ENCODE measurements at places on chromosomes 13 and 19.

- DNase-seq: peak; percentile 10
Measured at GRCh38 chr13:78121459-78122348, 203.1 kb upstream of the EDNRB start.

DNA sequence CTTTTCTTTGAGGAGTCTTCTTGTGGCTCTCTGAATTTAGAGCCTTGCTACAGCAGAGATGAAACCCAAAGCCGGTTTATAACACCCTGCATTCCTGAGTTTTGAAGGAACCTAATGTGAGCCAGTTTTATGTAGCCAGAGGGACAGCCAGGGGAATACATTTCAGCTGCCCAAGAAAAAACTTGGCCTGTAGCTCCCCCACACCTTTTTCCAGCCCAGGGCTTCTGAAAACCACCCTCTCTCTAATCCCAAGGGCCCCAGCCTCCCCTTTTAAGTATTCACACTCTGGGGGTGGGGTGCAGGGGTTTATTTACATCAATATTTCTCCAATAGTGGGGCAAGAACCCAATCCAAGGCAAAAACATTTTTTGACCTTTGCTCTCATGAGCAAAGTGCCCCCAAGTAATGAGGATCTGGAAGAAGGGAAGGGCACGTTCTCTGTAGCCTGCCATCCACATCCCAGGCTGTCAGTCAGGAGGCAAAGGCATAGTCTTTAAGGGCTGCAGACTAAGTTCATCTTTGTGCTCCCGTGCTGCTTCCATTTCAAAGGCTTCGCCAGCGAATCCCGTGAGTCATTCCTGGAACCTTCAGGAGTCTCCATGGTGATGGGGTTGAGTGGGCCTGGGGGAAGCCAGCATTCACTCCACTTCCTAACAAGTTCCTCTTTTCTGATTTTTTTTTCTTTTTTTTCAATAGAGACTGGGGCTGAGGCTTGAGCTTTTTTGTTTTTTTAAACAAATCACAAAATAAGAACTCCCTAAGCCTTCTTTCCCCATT lies 33.2 kb upstream of the MEDAG start:
- no peak for DNase-seq

- no peak for DNase-seq
Measured at GRCh38 chr13:43431290-43431716, 355.5 kb downstream of the ENOX1 start.

GRCh38 chr19:58218899-58219298 lies 9.8 kb upstream of the ZNF544 start:
- no peak for DNase-seq

- DNase-seq: peak; percentile 71
Measured at GRCh38 chr19:18349524-18350128, 9.2 kb downstream of the PGPEP1 start.

GRCh38 chr19:54518844-54519243 lies 16.2 kb downstream of the LAIR2 start:
- DNase-seq: no peak

DNA sequence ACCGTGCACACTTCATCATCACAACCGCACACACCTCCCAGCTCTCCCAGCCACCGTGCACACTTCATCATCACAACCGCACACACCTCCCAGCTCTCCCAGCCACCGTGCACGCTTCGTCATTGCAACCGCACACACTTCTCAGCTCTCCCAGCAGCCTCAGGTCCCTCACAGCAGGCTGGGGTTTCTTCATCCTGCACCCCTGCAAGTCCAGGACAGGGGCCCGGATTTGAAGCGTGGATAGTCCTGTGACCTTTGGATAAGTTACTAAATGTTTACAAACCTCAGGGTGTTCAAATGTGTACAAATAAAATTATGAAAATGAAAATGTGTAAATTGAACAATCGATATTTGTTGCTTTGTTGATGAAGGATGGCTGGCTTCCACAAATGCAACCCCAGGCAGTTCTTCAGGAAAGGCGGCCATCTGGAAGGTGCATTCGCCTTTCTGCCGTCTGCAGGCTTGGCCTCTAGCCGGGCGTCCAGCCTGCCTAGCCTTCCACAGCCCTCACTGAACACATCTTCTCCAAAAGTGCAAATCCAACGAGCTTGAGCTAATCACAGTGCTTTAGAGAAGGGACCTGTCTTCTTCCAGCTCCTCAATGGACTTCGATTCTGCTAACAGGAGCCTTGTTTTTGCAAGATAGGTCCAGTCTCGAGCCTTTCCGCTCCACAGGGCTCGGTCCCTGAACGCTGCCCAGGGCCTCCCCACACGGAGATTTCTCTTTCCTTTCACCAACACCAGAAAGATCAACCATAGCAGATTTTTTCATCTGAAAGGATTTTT lies 74.2 kb downstream of the SPACA7 start:
- no peak for DNase-seq

DNA sequence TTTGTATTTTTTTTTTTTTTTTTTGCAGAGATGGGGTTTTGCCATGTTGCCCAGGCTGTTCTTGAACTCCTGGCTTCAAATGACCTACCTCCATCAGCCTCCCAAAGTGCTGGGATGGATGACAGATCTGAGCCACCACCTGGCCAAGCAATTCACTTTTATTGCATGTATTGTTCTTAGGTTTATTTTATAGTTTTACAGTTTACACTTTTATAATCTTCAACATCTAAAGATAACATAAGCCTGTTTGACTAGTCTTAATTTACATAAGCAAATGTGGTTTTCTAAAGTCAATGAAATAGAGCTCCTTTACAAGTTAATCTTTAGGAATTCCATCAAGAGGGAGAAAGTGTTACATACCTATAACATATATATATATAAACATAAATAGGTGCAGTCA lies 9.5 kb upstream of the MPV17L2 start:
- DNase-seq: no peak

GRCh38 chr13:59744747-59745391 lies 418.9 kb downstream of the DIAPH3 start:
- DNase-seq: no peak

GRCh38 chr13:45615501-45616101 lies at the start of gene ERICH6B:
Gene ERICH6B, minus strand, starts transcription at chr13:45615739. Its CDS starts 18,734 bp downstream, at chr13:45597005.
- DNase-seq: no peak

DNA sequence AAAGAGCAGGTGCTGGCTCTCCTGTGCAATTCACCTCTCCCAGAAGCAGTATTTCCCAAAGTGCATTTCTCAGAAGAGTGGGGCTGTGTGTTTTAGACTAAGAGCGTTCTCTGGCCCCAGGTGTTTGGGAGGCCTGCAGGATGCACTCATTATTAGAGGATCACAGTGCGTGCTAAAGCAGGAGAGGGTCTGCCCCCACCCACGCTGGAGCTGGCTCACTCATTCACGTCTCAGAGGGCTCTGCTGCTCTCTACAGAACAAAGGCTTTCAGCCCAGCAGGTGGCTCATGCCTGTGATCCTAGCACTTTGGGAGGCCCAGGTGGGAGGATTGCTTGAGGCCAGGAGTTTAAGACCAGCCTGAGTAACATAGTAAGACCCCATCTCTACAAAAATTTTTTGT lies 756.7 kb downstream of the UQCRFS1 start:
- no peak for DNase-seq

DNA sequence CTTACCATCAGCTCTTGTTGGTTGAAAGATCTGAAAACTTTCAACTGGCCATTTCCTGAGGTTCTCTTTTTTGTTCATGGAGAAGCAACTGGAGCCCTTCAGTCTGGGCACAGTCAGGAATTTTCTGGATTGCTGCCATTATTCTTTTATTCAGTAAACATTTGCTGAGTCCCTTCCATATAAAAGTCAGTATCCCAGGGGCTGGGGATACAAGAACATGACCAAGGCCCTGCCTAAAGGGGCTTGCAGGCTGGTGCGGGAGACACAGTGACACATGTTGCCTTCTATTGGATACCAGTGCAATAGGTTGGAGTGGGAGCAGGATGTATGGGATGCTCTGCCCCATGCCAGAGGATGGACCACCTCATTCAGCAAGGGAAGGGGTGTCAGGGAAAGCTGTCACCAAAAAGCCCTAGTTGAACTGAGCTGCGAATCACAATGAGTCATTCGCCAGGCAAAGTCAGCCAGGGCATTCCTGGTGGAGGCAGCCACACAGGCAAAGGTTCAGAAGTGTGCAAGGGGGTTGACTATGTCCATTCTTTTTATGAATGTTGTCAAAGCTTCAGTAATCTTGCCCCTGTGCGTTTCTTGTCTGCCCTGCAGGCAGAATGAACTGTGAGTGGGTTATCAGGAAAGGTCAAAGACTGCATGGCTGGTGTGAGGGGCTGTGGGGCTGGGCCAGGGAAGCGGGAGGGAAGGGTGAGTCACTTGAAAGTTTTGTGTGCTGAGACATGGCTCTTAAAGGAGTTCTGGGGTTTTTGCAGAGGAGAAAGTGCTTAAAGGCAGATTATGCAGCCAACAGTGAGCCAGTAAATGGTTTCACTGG lies 395.9 kb downstream of the KCNRG start:
- peak; percentile 18 for DNase-seq

DNA sequence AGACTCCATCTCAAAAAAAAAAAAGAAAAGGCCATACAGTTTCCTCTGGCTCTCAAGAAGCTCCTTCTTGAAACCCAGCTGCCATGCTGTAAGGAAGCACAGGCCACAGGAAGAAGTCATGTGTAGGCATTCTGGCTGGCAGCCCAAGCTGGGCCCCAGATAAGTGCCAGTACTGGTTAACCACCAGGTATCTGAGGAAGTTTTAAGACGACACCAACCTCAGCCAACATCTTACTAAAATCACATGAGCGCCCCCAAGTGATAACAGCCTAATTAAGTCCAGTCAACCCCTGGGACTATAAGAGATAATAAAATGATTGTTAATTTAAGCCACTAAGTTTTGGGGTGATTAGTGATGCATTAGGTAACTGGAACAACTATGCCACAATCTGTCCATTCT lies 27.4 kb upstream of the AKT2 start:
- DNase-seq: no peak

GRCh38 chr19:29559743-29560142 lies 33.9 kb downstream of the VSTM2B start:
- no peak for DNase-seq

- no peak for DNase-seq
Measured at GRCh38 chr13:26412263-26412662, 145.2 kb upstream of the WASF3 start.

DNA sequence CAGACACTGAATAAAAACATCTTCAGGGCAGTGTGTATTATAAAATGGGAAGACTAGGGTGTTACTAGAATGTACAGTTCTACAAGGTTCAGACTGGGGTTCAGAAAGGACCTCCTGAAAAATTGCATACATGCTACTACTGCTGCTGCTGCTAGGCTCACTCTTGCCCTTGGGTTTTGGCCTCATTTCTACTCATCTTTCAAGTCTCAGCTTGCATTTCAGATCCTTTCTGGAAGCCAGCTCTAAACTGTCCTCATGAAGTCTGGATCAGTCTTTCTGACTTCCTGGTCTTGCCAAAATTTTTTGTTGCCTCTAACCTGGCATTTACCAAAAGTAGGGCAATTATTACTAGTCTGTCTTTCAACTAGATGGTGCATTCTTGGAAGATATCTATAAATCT lies 393.3 kb downstream of the DIAPH3 start:
- no peak for DNase-seq

GRCh38 chr19:1773184-1773583 lies 19.9 kb downstream of the ONECUT3 start:
- no peak for DNase-seq

DNA sequence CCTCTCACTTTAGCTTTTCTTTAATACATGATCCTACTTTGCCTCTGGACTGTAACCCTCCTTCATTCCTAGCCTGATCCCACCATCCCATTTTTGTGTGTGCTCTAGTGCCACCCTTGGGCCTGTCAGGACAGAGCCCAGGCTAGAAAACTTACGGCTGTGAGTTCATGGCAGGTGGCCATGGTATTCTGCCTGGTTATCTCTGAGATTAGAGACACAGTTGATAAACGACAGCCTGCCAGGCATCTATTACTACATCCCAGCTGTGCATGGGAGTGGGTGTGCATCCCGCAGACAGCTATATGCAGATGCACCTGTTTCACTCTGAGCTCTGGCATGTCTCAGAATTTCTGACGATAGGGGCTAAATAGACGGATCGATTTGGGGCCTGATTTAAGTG lies 110.9 kb downstream of the HS6ST3 start:
- no peak for DNase-seq

DNA sequence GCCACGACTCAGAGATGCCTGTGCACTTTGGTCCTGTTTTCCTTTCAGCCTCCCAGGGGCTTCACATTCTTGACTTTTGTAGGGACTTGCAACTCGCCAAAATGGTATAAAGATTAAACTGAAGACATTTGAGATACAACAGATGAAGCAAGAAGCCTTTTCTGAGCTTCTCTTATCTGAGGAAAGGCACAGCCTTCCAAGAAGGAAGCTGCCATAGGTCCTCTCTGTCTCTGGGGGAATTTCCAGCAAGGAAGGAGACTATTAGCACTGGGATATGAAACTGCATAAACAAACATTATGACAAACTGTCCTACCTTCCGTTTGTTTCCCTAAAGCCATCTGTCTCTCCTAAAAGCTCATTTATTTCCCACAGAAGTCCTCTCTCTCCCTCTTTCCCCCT lies 39.3 kb downstream of the TGDS start:
- DNase-seq: no peak

- no peak for DNase-seq
Measured at GRCh38 chr19:1745589-1746031, 7.7 kb upstream of the ONECUT3 start.

DNA sequence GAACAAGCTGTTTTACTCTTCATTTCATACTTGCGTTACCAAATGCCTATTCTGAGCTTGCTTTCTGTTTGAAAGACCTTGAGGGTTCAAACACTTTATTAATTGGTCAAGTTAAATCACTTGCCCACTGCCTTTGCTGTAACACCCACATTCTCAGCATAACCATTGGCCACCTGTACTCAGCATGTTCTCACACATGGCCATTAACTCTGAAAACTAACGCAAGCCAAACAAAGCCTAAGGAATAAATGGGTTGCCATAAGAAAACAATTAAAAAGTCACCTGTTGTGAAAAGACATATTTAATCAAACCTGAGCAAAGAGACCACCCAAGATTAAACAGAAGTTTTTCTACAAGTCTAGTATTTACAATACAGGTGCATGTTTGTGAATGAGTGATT lies 517.2 kb upstream of the SPRY2 start:
- DNase-seq: no peak

GRCh38 chr13:35723053-35723461 lies 246.6 kb upstream of the MAB21L1 start:
- no peak for DNase-seq

DNA sequence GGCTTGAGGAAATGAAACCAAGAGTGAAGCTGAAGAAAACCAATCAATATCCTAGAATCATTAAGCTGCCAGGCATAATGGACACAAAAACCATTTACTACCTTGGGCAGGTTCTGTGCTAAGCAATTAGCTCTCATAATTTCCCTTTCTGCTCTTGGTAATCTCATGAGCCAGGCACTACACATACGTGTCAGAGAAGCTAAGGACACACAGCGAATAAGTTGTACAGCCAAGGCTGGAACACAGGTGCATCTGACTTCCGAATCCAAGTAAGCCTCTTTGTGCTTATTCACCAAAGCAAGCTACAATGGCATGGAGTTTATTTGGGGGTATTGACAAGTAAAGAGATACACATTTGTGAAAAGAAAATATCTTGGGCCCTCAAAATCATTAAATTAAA lies 1343.9 kb upstream of the MIR17HG start:
- no peak for DNase-seq

DNA sequence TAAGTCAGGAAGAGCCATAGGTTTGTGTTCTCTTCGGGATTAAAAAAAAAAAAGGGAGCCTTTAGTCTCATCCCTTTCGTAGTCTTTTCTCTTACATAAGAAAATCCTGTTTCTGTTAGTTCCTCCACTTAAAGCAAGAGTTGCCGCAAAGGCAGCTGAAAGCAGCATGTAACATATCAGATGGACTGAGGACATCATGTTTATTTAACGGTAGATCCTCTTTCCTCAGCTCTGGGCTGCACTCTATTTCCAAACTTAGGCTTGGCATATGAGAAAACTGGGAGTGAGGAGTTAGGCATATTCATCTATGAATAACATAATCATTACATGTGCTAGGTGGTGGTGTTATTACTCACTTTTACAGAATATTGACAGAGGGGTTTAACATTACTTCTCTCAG lies 391.2 kb downstream of the KLF12 start:
- no peak for DNase-seq
